Globus pallidus (tissue), 1 donor: ENCODE measurements at places on chromosomes 11 and 22.

DNA sequence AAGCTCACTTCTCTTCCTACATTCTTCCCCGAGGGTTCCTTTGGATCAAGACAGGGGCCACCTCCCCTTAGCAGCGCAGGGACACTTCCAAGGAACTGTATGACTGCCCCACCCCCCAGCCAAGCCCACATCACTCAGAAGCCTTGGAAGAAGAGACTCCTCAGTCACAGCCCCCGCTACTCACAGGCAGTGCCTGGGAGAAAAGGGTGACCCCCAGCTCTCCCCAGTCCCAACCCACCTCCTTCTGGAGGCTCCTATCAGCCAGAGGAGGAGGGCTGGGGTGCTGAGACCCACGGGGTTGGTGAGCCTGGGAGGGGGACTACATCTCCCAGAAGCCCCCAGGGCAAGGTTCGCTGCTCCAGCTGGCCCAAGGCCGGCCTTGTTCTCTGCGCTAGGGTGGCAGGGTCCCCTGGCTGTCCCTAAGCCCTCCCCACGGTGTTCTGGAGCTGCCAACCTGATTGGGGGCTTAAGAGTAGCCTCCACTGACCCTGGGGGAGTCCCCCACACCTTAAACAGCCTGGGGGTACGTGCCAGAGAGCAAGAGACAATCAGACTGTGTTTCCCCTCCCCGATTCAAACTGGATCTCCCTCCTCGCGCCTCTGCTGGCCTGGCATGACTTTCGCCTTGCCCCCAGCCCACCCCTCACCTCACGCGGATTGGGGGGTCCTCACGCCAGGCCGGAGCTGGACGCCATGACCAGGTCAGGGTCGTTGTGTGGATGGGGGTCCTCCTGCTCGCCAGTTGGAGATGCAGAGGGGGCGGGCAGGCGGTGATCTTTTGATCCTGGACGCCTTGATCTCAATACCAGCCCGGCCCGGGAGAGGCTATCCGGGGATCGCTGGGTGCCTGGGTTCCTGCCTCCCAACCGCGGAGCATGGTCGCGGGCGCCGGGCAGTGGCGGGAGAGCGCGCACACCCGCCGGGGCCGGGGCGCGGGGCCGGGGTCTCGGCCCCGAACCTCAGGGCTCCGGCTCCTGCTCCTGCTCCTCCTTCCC is 838 bp downstream of the BCL9L start:
- DNase-seq = no peak

- no peak for DNase-seq
Measured at GRCh38 chr11:32586576-32587190, 3.1 kb downstream of the EIF3M start.

DNA sequence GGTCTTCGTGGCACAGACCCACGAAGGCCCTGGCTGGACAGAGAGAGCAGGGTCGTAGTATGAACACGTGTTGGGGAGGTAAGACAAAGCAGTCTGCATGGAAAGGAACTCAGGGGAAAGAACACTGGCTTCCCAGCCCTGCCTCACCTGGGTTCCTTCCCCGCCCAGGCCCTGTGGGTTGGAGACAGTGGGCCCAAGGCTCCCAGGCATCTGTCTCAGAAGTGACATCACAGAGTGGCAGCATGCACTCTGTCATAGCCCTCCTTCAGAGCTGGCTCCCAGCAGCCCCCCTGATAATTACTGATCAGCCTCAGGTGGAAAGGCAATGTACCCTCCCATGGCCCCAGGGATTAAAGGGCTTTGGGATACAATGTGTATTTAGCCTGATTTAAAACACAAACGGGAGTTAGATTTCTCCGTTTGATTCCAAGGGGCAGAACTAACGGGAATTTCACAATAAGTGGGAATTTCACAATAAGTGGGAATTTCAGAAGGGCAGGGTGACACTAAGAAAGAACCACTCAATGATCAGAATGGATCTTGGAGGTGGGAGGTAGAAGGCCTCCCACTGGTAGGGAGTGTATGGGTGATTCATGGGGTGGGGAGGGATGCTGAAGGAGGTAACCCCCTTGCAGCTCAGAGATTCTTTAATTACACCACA is 65.1 kb downstream of the SLC22A12 start:
- DNase-seq = no peak

DNA sequence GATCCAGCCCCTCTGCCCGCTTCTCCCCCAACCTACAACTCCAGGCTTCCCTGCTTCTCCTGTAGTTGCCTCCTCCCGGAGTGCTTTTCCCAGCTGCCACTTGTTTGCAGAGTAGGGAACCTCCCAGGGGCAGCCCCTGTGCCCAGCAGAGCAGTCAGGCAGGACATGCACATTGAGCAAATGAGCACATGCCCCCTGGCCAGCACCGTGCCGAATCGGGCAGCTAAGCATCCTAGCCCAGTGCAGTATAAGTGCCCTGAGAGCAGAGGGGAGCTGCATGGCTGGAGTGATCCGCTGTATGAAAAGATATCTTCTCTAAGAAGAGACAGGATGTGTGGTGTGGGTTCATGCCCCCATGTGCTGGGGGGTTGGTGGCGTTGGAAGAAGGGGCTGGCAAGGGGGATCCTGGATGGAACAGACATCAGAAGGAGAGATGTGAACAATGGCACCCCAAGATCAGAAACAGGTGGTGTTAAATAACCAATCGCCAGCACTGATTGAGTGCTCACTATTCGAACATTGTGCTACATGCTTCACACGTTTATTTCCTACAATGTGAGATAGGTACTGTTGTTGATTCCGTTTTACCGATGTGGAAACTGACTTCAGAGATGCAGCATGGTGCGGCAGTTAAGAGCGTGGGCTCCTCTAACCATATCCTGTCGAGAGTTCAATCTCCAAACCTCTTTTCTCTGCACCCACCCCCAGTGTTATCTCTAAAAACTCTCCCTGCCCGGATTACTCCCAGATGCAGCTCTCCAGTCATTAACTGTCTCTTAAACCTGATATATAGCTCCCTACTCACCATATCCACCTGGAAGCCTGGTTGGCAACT is 1.2 kb downstream of the AIP start:
- DNase-seq = no peak

DNA sequence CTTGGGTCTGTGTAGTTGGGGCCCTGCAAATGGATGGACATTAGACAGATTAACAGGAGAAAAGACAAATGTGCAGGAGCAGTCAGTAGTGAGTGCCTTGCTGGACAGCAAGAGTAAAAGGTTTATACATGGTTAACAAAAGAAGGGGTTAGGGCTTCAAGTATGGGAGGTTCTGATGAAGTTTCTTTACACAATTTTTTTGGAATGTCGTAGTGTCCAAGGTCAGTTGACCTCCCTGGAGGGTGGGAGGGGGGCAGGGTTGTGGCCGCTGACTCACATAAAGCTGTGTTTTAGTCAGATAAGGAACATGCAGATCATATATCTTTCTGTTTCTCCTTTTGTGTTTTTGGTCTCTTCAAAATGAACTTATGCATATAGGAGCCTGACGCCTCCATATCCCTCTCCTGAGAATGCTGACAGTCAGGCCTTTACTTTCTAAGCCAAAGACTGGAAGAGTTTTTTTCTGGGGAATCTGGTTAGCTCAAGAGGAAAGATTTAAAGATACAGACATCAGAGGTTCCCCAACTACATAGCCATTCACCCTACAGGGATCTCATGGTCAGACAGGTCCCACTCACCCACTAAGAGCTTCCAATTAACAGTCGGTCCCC is 134.3 kb downstream of the NECTIN1 start:
- no peak for DNase-seq

GRCh38 chr11:122150216-122151124 is 34.5 kb upstream of the BLID start:
- DNase-seq = no peak

DNA sequence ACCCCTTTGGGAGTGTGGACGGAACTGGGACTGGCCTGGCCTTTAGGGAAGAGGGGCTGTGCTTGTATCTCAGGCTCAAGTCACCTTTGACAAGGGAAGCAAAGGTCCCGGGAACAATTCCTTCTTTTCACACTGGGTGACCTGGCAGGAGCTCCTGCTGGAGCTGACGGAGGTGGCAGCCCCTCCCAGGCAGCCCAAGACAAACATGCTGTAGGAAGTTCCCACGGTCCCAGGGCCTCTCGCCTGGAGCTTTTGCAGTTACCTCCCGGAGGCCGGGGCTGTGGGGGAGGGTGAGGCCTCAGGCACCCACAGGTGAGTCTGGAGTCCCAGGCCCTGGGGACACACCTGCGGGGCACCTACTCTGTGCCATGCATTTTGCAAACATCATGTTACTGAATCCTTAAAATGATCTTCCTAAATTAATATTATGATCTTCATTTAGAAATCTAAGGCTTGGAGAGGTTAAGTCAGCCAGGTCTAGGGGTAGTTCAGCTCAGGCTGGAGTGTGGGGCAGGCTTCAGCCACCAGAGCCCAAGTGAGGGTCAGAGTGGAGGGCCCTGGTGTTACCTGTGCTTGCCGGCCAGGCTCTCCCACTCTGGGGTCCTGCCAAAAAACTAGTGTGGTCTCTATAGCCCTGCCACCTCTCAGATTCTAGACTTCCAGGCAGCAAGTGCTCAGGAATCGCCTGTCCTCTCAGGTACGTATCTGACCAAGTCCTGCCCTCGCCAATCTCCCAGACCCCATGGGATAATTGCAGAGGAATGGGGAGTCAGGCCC is 15.7 kb upstream of the MYEOV start:
- no peak for DNase-seq

GRCh38 chr11:93655047-93655446 is 6.4 kb upstream of the CEP295 start:
- DNase-seq = no peak

DNA sequence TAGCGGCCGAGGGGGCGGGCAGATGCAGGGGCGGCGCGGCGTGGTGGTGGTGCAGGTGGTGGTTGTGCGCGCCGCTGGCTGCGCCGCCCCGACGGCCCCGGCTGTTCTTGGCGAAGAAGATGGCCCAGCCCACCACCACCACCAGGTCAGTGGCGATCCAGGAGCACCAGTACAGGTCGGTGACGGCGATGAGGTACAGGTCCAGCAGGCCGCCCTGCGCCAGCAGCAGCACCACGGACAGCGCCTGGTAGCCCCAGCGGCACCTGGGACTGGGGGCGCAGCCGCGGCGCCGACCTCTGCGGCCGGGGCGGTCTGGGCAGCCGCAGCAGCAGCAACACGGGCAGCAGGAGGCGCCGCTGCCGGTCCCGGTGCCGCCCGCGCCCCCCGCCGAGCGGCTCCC is 879 bp downstream of the TMEM121B start:
- DNase-seq = no peak

GRCh38 chr11:43919852-43920597 is 22.4 kb upstream of the C11orf96 start:
- DNase-seq = no peak

DNA sequence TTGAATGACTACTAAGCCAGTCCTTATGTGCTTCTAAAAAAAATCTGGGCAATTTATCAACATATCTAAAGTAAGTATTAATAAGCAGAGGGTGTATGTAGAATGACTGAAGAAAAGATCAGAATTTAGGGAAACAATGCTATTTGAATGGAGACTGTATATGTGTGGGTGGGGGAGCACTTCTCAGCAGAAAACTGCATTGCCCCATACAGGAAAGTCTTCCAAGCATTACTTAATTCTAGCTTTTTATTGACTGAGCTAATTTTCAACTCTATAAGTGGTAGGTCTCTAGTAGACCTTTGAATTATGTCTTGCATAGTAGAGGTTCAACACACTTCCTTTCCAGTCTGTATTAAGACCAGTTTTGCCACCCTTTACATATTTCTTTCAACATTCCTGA is 41.7 kb downstream of the CASP12 start:
- DNase-seq = no peak

DNA sequence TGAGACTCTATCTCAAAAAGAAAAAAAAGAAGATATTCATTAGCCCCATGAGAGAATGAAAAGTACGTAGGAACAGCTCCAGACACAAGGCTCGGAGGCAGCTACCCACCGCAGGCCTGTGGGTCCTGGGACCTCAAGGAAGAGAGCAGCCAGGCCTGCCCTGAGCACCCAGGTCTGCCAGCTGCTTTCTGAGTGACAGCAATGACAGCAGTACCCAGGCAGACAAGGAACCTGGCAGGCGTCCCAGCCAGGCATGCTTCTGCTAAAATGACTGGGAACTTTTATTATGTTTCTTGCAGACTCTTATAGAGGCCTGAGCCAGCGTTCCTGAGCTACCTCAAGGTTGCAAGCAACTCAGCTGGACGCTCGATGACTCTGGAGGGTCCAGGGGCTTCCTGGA is 31.6 kb downstream of the CPT1A start:
- no peak for DNase-seq

GRCh38 chr11:6298605-6299004 is 21.7 kb downstream of the CAVIN3 start:
- no peak for DNase-seq

GRCh38 chr11:33753304-33753967 is 17.2 kb upstream of the CD59 start:
- no peak for DNase-seq

- no peak for DNase-seq
Measured at GRCh38 chr22:41302021-41302767, 869 bp downstream of the ZC3H7B start.

DNA sequence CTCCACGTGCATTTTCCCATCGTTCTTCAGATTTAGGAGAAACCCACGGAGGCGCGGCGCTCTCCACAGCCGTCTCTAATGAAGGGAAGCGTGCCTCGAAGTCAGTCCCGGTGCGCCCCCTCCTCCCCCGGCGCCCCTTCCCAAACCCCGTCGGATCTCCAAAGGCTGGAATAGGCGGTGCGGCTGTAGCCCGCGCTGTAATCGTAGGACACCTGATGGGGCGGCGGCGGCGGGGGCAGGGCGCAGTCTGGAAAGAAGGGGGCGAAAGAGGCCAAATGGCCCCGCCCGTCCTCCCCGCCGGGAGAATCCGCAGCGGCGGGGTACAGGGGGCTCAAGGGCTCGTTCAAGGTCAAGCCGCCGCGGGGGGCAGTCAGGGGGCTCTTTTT is 1.3 kb downstream of the FAM181B start:
- DNase-seq = no peak

GRCh38 chr22:35467681-35468434 is 67.9 kb downstream of the MCM5 start:
- DNase-seq = peak; percentile 84

GRCh38 chr11:9784602-9785315 is 120.9 kb downstream of the SWAP70 start:
- no peak for DNase-seq

DNA sequence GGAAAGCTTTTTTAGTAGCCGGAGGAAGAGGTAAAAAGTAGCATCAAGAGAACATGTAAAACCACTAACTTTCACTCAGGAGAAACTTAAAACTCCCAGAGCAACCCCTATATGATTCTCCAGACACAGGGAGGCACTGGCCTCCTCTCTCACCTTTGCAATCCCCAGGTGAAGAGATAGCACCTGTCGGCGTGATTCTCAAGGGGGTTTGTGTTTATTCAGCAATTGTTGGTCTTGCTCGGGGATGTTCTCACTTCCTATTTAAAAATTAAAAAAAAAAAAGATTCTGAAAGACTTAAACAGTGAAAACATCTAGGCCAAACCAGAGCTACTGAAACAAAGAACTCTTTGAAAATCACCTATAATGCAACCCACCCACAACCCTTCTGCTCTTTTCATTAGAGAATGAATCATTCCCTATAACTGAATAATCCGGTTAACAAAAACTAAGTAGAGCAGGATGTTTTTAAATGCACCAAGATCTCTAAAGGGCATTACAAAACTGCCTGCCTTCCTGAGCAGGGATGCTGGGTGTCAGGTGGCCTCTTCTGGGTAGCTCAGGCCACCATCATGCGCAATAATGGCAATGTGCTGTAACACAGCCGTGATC is 24.9 kb downstream of the DHCR7 start:
- DNase-seq = no peak
